ENCODE measurements at places on chromosomes 4 and X.

- DNase-seq = no peak
Measured at GRCh38 chrX:56792270-56793111, 63.4 kb downstream of the NBDY start.

- DNase-seq = no peak
Measured at GRCh38 chr4:81845761-81846160, 374.1 kb upstream of the RASGEF1B start.

GRCh38 chr4:28490669-28491068 lies 1630.0 kb downstream of the STIM2 start:
- no peak for DNase-seq

- no peak for DNase-seq
Measured at GRCh38 chrX:16125520-16126149, 2.3 kb downstream of the GRPR start.

GRCh38 chr4:119317990-119318389 lies 3.9 kb downstream of the FABP2 start:
- DNase-seq = no peak

- DNase-seq = no peak
Measured at GRCh38 chrX:20527558-20528011, 260.9 kb upstream of the RPS6KA3 start.

DNA sequence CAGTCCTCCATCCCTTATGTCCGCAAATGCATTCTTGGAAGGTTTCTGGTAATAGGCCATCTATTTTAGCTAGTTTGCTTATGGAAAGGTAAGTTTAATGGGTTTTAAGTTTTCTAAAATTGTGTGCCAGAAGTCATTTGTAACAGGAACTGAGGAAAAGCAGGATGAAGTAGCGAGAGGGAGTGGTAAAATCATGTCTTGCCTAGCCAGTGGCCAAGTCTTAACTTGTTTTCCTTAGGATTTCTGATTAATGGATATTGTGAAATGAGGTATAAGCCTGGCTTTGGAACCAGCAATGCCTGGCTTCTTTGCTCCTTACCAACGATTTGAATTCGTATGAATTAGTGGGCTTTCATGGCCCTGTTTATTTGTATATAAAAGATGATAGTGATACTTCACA lies 7.3 kb downstream of the SEC24B start:
- DNase-seq = no peak

DNA sequence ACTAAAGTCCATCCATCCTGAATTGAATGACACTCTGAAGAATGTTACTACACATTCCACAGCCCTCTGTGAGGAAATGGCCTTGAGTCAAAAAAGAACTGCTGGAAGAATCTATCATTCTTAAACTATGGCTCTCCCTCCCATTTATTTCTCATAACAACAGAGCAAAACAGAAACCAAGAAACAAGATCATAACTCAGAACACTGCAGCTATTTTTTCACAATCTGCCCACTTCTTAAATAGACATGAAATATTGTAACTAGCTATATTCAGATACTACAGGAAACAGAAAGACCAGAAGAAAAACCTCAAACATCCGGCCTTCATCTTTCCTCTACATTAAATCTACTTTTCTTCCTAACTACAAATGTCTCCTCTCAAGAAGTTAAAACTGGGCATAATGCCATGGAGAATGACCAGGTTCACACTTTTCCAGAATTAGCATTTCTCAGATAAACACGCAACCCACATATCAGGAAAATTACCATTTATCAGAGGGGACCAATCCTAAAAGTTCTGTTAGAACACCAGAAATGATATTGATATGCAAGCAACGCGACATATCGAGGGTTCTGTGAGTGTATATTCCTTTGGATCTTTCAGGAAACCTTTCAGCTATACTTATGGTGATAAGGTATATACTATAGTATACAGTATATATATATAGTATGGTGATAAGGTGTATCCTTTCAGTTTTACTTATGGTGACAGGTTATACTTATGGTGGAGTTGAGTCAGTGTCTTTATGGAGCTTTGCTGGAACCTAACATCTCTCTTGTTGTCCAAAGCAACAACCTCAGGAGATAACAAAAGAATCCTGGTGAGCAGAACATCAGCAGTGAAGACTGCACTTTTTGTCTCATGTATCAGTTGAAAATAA lies 60.4 kb upstream of the IRF2 start:
- no peak for DNase-seq

DNA sequence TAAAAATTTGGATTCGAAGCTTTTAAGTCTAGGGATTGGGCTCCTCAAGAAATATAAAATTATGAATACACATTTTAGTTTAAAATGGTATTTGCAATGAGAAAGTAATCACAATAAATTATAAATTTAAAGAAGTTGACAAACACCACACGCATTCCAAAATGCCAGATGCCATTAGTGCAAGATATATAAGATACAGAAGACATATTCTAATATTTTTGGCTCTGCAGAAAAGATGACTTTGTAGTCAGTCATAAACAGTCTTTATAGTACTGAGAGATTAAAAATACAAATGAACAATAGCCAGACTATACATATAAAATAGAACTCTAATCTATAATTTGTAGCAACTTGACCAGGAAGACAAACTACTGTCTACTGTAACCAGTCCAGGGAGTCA lies 309.0 kb upstream of the PABPC4L start:
- no peak for DNase-seq
